ENCODE measurements at places on chromosomes 16 and 17.

GRCh38 chr17:75163074-75163473 lies 8.8 kb upstream of the JPT1 start:
- DNase-seq = no peak

DNA sequence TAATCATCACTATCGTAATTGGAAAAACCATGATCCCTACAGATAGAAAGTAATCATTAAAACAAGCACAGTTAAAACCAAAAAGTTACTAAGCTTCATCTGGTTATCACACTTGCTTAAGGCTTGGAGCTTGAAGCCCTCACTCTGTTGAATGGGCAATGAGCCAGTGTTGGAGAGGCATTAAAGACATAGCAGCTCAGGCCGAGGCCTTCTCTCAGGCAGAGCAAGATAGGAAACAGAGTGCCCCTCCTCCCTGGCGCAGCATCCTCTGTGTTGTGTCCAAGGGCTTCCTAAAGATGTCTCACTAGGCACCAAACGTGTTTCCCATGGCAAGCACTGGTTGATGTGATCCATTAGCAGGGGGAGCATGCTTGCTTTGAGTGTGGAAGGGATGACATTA lies 34.9 kb upstream of the LGALS9 start:
- no peak for DNase-seq

- DNase-seq = no peak
Observed at GRCh38 chr16:19507867-19508266, 14.0 kb downstream of the GDE1 start.

GRCh38 chr17:14552306-14552705 lies 251.4 kb downstream of the HS3ST3B1 start:
- no peak for DNase-seq

GRCh38 chr17:10557422-10557821 lies 8.0 kb upstream of the MYH2 start:
- DNase-seq = no peak

DNA sequence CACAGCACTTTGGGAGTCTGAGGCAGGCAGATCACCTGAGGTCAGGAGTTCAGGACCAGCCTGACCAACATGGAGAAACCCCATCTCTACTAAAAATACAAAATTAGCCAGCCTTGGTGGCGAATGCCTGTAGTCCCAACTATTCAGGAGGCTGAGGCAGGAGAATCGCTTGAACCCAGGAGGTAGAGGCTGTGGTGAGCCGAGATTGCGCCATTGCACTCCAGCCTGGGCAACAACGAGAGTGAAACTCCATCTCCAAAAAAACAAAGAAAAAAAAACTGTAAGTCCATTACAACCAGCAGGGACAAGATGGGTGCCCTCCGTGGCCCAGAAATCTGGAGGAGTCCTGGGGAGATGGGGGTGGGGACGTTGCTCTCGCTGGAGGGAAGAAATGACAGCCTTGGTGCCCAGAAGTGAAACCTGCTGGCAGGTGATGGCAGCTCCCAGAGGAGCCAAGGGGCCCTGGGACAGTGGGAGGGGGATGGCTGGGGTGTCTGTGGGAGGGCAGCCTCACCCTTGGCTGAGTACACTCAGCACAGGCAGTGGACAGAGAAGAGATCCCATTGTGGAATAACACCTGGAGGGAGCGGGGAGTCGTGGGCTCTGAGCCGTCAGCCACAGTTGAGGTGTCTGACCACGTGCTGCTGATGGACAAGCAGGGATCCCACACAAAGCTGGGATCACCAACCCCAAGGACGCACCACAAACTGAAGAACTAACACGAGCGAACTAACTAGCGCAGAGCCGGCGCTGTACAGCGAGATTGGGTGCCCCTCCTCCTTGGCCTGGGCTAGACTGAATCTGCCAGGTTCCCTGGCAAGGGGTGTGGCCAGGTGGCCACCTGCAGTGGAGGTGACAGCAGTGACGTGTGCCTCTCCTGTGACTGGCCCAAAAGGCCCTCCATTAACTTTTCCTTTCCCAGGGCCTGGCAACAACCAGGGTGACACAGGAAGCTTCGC lies 46.9 kb upstream of the BAHCC1 start:
- DNase-seq = no peak

DNA sequence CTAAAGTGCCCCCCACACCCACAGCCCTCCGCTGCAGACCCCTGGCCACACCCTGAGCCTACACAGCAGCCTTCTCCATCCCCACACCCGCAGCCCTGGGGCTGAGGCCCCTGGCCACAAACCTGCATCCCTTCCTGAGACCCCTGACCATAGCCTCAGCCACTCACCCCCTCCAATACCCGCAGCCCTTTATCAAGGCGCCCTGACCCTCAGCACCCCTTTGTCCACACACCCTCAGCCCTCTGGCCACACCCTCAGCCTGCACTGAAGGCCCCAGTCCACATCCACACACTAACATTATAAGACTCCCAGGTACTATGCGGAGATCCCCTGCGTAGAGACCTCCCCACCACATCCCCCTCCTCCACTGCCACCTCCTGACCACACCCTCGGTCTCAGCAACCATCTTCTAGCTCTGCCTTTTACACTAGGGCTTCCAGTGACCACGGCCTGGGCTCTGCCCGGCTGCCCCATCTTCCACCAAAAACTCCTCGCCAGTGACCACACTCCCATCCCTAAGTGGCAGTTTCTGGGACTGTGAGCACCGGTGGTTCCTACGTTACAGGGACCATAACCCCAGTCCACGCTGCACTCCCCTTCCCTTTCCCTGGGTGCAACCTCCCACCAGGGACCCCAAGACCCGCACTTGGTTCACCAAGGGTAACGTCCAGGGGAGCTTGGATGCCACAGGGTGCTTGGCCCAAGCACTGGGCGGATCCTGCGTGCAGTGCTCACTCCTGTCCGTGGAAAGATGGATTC lies 818 bp downstream of the TPPP3 start:
- DNase-seq = no peak

DNA sequence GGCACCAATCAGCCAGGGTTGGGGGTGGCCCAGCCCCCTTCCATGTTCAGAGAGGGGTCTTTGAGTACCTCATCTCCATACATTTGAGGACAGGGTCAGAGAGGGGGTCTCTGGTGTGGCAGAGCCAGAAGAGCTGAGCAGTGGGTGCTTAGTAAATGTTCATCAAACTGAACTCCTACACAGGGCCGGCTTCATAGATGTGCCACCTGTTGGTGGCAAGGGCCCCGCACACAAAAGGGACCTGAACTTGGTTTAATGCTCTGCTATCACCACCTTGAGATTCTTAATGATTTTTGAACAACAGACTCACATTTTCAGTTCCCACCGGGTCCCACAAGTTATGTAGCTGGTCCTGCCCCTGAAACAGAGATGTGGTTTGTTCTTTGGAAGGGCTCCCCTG lies 9.0 kb upstream of the C1QL1 start:
- no peak for DNase-seq

GRCh38 chr17:33385133-33385532 lies 92.0 kb upstream of the ASIC2 start:
- no peak for DNase-seq

GRCh38 chr17:78376161-78376560 lies 2.3 kb upstream of the PGS1 start:
- DNase-seq = no peak
